NCI-H2029 (cell line): ENCODE measurements at places on chromosomes 4 and X.

DNA sequence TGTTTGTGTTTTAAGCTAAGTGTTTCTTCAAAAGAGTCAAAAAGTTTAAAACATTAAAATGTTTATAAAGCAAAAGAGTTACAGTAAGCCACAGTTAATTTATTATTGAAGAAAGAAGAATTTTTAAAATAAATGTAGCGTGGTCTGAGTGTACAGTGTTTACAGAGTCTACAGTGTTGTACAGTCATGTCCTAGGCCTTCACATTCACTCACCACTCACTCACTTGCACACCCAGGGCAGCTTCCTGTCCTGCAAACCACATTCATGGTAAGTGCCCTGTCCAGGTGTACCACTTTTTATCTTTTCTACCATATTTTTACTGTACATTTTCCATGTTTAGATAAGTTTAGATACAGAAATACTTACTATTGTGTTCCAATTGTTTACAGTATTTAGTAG is 239.7 kb upstream of the AGA start:
- no peak for DNase-seq

GRCh38 chr4:102477657-102478056 is 23.5 kb upstream of the NFKB1 start:
- no peak for DNase-seq

DNA sequence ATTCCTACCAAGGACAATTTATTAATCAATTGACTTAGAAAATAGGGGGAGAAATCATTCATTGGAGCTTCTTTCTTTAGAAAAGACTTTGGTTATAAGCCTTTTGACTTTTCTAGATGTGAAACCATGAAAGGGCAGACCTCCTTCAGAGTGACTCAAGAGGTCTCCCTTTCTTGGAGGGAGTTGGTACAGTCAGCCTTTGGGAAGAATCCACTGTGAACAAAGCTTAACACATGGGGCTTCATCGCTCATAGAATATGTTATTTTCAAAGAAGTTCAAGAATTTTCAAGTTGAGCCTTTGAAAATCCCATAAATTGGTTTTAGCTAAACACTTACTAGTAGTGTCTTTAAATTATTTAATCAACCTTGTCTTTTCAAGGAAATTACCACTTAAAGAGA is 28.0 kb downstream of the RIPPLY1 start:
- no peak for DNase-seq

- DNase-seq: no peak
These were observed 46.2 kb downstream of the GUCY1B1 start for GRCh38 chr4:155805016-155805415.

DNA sequence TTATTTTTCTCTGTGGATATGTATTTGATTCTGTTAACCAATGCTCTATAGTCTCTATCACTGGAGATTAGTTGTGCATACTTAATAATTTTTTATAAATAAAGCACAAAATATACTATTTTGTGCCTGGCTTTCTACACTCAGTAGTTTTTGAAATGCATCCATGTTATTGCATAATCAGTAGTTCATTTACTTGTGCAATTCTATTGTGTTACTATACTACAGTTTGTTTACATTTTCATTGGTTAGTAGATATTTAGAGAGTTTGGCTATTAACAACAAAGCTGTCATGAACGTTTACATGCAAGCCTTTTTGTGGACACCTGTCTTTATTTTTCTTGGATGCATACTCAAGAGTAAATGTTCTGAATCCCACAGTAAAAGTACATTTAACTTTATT is 265.0 kb upstream of the FAT4 start:
- DNase-seq: no peak

DNA sequence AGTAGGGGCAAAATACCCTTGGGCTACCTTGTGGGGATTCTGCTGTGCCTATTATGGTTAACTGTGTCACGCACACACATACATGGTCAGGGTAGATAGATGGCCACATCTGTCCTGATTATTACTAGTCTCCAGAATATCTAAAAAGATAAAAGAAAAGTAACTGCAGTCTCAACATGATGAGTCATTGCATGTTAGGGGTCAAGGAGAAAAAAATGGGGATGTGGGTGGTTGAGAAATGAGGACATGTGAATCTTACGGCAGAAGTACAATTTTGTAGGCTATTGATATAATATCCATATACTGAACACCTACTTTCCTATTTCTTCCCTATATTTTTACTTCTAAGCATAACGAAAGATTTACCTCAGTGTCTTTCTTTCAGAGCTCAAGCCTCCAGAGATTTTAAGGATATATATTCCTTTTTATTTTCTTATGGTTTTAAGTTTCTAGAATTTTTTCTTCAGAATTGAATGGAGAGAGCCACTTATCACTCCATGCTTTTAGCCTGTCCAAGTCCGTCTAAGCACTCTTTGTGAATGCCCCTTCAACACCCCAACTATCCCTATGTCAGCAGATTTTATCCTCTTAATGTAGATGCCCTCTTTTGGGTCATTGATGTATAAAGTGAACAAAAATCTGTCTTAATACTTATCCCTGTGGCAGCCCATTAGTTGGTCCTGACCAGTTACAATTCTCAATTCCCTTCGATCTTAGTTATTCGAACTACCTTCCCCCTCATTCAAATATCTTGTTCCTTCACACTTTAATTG is 642.2 kb downstream of the IQCM start:
- no peak for DNase-seq

DNA sequence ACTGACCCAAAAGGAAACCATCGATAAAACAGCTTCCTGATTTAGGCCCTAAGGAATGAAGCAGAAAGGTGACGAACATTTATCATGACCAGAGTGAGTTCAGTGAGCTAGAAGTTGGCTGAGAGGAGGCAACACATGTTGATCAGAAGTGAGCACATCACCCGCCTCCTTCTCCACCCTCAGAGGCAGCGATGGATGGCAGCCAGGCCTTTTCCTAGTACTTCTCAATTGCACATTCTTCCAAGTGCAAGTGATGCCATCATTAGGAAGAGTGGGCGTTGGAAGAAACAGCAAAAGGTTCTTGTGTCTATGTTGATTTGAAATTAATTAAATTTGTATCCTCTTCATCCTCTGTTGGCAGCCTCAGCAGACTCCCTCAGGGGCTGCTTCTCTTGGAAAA is 51.7 kb downstream of the TMEM154 start:
- no peak for DNase-seq

- DNase-seq: no peak
These were observed 924 bp downstream of the EPHA5 start for GRCh38 chr4:65669111-65670019.

- DNase-seq: no peak
These were observed 349.9 kb upstream of the KLF3 start for GRCh38 chr4:38313999-38314561.

DNA sequence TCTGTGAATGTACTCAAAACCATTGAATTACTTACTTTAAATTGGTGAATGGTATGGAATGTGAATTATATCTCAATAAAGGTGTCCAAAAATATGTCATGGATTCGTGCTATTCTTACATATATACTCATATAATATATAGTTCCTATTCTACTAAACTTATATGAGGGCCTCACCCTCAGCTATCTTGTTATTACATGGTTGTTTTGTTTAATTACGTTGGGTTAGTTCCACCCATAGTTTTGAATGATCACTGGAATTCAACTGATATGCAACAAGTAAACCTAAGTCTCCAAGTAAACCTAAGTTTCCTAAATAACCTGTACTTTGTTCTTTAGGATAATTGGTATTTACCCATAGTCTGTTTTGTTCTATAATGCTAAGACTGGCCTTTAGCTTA is 30.6 kb upstream of the CD99L2 start:
- no peak for DNase-seq

DNA sequence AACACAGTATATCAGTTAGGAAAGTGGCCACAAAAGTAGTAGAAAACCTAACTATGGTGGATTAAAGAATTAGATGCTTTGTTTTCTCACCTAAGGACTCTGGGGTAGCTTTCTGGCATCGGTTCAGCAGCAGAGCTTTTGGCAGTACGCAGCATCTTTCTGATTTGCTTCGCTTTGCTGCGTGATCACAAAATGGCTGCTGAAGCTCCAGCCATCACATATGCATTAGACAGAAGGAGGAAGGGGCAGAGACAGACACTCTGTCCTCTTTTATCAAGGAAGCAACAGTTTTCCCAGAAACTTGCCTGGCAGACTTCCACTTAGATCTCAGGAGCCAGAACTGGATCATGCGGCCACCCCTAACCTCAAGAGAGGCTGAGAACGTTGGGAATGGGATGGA is 15.1 kb downstream of the TREX2 start:
- DNase-seq: no peak

DNA sequence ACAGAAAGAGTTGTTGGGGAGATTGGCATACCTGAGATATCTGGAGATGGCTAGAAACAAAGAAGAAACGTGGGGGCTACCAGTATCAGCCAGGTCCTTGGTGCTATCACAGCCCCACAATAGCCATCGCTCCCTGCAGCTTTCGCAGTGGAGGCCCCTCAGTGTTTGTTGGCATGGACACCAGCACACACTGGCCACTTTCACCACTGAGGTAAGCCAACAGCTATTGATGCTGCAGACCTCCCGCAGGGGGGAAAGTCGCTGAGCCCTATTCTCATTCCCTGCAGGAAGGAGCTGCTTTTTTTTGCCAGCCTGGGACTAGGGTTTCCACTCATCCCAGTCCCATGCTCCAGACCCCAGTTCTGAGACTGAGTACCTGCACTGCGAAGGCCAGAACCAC is 879.2 kb upstream of the IGFBP7 start:
- no peak for DNase-seq

DNA sequence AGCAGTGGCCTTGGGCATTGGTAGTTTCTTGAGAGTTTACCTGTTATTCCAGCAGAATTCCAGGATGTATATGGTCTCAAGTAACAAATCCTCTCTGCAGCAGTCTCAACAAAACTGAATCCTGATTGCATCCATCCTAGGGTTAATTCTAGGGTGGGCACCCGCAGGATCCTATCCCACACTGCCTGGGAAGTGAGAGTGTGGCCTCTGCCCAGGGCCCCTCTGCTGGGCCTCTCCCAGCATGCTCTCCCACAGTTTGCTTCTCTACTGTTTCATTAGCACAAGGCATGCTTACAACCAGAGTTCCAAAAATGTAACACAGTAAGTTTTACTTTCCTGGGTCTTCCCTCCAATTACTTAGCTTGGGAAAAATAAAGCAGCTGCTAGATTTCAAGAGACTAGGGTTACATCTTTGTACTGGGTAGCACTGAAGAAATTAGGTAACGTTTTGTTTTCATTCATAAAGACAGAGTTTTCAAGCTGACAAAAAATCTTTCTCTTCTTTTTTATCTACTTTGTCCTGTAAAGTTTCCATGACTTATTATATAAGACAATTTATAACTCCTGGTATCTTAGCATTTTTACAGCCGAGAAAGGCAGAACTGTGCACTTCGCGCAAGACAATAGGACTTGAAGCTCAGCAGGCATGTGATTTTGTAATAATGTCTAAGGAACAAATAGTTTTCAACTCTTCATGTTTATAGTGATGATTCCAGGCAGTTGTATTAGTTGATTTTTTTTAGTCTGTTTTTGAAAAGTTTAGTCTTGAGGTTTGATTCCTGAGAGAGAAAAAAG is 131.2 kb upstream of the PCDH18 start:
- DNase-seq: no peak

- DNase-seq: no peak
These were observed 82.6 kb upstream of the MAOA start for GRCh38 chrX:43573441-43574015.

DNA sequence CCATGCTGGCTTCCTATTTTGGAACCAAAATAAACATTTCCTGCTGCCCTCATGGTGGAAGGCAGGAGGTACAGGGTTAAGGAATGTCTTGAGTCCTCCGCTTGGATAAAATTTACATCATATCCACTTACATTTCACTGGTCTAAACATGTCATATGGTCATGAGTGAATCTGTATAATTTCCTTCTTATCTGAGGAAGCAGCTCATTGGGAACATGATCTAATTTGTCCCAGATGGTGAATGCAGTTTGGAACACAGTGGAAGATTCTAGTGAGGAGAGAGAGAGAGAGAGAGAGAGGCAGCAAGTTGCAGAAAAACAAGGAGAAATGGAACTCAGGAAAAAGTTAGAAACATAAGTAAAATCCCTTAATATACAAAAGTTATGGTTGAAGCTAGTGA is 46.8 kb downstream of the MXRA5 start:
- no peak for DNase-seq

- no peak for DNase-seq
These were observed 75.5 kb downstream of the CASP3 start for GRCh38 chr4:184573701-184574100.

- no peak for DNase-seq
These were observed 137.8 kb upstream of the CPEB2 start for GRCh38 chr4:14864365-14865030.

- DNase-seq: no peak
These were observed 25.0 kb upstream of the RAPGEF2 start for GRCh38 chr4:159077702-159078495.

DNA sequence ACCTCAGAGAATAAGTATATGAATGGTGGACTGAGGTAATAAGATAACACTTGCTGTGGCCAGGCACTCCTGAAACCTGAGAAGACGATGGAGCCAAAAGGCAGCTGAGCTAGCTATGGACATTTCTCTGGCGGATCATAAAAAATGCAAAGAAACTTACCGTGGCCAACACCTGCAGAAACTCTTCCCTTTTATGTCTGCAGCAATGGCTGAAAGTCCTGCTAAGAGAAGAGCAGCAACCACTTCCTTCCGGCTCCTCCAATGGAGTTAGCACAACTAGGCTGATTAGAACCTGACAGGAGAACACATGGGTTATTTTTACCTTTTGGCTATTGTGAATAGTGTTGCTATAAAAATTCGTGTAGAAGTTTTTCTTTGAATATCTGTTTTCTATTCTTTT is 76.0 kb upstream of the MAGEB16 start:
- no peak for DNase-seq

GRCh38 chrX:13550346-13550745 is 19.1 kb upstream of the EGFL6 start:
- no peak for DNase-seq

DNA sequence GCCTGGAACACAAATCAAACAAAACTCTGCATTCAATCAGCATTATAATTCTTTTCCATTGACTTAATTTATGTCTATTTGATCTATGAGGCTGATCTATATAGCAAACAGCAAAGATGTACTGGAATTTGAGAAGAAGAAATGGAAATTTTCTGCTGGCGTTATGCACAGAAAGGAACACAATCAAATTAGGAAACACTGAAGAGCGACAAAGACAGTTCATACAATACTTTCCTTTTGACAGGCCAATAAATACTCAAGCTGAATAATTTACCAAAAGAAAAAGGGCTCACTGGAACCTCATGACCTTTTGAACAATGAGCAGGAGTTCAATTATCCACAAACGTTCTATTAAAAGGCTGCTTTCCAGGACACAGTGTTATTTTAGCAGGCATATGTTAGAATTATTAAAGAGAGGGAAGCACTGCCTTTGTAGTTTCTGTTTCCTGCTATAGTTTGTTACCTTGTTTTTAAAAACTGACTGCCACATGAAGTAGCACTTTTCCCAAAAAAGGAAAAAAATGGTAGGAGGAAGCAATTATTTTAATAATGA is 8.1 kb downstream of the PDHA2 start:
- DNase-seq: no peak
